B cell (primary cell): ENCODE measurements at places on chromosomes 16 and 17. TPM values are rescaled to one million over a fixed set of nuclear protein-coding genes. Genes with fewer than 3 reads are reported as not detected.
A peak's percentile ranks its signal among the peaks of the same experiment; 100 is the strongest.

The RHOT2 gene
- 207 and 215 TPM in 2 replicates for total RNA-seq

- no peaks in the 10 kb centered on the region for H3K27me3 ChIP-seq
- no peaks in the 10 kb centered on the region for H3K36me3 ChIP-seq
- peak; percentile 79 for DNase-seq
- H3K4me3 ChIP-seq = peak overlapping the region; percentile 99
- peak overlapping the region; percentile 100 for H3K27ac ChIP-seq
- H3K4me1 ChIP-seq = peaks cover 100% of the 10 kb centered on the region
Measured at GRCh38 chr17:58338841-58339754, 10.5 kb upstream of the TSPOAP1 start.

DNA sequence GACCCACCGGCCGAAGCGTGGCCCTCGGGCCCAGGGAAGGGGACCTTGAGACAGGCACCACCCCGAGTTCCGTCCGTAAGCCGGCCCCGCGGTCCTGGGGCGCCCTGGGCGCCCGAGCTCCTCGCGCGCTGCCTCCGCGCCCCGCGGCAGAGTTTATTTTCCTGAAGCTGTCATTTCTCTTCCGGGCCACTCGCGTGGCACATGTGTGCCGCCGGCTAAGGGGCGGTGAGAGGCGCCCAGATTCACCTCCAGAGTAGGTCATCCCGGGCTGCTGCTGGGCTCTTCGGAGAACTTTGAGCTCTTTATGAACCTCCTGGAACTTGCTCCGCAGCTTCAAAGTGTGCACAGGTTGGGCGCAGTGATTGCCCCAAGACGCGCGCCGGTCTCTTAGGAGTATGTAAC lies 489 bp downstream of the ZC3H18 start:
- DNase-seq = no peak
- H3K4me1 ChIP-seq = peaks cover 18% of the 10 kb centered on the region
- H3K4me3 ChIP-seq = peak overlapping the region; percentile 55

DNA sequence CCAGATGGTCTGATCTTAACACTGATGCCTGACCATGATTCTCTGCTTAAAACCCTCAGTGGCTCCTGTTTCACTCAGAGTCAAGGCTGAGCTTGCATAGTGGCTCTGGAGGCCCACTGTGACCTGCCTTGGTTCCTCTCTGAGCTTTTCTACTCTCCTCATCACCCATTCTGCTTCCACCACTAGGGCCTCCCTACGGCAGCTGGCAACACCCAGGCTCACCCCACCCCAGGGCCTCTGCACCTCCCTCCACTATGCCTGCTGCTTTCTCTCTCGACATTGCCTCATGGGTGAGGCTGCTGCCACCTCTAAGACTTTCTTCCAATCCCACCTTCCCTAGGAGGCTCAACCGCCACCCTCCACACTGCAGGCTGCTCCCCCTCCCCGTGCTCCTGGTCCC lies 127.6 kb downstream of the IRX3 start:
- H3K4me1 ChIP-seq = no peaks in the 10 kb centered on the region
- H3K36me3 ChIP-seq = no peaks in the 10 kb centered on the region
- DNase-seq = no peak
- H3K27me3 ChIP-seq = no peaks in the 10 kb centered on the region
- H3K4me3 ChIP-seq = no peak overlapping the region
- no peak overlapping the region for H3K27ac ChIP-seq

- DNase-seq = no peak
- H3K36me3 ChIP-seq = no peaks in the 10 kb centered on the region
- H3K27ac ChIP-seq = no peak overlapping the region
- no peaks in the 10 kb centered on the region for H3K27me3 ChIP-seq
- no peak overlapping the region for H3K4me3 ChIP-seq
Measured at GRCh38 chr16:66502020-66502913, 47.7 kb downstream of the TK2 start.

DNA sequence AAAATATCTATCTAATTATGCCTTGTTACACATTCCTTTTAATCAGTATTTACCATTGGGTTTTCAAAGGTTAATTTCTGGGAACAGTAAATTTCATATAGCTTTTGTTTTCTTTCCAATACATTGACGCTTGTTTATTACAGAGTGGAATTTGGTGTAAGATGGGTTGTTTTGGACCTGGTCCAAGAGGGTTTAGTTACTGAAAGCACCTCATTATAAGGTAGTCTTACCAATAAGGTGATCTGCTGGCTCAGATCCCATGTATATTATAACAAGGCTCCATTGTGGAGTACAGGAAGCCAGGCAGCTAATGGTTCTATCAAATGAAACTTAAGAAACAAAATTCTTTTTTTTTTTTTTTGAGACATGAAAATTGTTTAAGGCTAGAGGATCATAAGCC lies 87.3 kb upstream of the NACA2 start:
- no peaks in the 10 kb centered on the region for H3K4me1 ChIP-seq
- DNase-seq = no peak
- no peak overlapping the region for H3K27ac ChIP-seq
- no peaks in the 10 kb centered on the region for H3K27me3 ChIP-seq

DNA sequence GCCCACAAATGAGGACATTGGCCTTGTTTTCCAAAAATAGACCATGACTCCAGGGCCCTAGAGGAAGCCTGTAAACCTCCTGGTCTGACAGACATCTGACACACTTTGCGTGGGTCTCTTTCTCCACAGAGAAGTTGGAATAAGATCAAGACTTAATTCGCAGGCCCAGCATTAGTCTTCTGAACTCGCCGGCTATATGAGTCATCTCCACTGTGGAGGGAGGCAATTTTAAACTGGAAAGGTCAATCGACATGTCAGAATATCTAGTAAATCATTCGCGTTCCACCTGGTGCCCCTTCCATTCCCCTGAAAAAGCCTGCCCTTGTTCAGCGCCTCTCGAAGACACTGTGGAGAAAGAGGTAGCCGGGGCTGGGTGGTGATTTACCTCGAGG lies 140.1 kb downstream of the CLEC16A start:
- H3K27ac ChIP-seq = no peak overlapping the region
- peaks cover 23% of the 10 kb centered on the region for H3K36me3 ChIP-seq
- H3K4me3 ChIP-seq = no peak overlapping the region
- H3K4me1 ChIP-seq = peaks cover 25% of the 10 kb centered on the region

DNA sequence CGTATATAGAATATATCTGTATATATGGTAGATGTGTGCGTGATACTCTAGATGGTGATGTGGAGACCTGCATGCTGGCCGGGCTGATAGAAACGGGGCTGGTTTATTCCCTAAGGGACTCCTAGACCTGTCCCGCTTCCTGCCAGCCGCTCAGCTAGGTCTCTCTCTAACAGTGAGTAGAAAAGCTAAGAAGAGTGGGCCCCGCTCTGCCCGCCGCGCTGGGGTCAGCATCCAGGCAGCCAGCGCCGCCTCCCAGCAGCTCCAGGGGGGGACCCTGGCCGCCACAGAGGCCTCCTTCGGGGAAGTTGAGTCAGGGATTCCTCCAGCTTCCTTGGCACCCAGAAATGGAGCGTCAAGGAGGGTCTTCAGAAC lies 9.4 kb downstream of the CYGB start:
- DNase-seq = peak; percentile 78
- no peaks in the 10 kb centered on the region for H3K27me3 ChIP-seq
- peak overlapping the region; percentile 11 for H3K4me3 ChIP-seq
- no peaks in the 10 kb centered on the region for H3K36me3 ChIP-seq
- peak overlapping the region; percentile 99 for H3K27ac ChIP-seq

DNA sequence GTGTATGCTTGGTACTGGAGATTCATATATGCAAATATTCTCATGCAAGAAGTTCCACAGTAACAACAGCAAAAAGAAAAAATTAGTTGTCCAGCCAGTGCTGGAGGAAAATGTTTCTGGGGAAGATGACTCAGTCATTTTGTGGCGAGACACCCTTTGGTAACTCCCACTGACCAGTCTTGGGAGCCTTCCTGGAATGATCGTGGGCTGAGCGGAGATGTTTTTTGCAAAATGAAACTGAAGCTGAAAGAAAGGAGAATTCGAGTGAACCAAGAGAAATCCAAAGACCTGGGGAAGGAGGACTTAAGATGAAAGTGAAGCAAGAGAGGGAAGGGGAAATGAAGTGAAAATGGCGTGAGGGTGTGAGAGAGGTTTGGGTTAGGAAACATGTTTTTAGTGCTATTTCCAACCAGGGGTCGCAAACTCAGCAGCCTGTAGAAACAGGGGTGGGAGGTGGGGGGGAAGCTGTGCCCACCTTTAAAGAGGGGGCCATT lies 5.2 kb downstream of the ITPRIPL2 start:
- peak overlapping the region; percentile 63 for H3K27ac ChIP-seq
- H3K36me3 ChIP-seq = no peaks in the 10 kb centered on the region
- peak; percentile 49 for DNase-seq
- peak overlapping the region; percentile 52 for H3K4me3 ChIP-seq
- H3K4me1 ChIP-seq = peaks cover 38% of the 10 kb centered on the region

The NOG gene
- not detected in 2 replicates for total RNA-seq
